ENCODE measurements at places on chromosomes 3 and 15.

DNA sequence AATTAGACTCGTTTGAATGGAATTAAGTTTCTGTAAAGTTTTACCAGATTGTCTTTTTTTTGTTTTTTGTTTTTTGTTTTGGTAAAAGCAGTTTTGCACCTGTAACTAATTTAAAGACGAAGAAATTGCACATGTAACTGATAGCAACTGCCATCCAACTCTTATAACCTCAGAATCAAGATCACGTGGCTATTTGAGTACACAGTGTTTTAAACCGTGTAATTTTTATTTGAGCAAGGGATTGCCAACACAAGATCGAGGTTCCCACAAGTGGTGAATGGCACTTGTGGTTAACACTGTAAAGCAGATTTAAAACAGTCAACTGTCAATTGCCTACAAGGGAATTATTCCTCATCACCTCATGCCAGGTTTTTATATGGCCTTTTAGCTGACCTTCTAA lies 67.3 kb downstream of the PPARG start:
- peaks cover 78% of the 10 kb centered on the region for H3K4me1 ChIP-seq
- no peak overlapping the region for H3K4me3 ChIP-seq
- H3K27me3 ChIP-seq = no peaks in the 10 kb centered on the region
- H3K36me3 ChIP-seq = peaks cover 3% of the 10 kb centered on the region
- H3K27ac ChIP-seq = peak overlapping the region; percentile 97

DNA sequence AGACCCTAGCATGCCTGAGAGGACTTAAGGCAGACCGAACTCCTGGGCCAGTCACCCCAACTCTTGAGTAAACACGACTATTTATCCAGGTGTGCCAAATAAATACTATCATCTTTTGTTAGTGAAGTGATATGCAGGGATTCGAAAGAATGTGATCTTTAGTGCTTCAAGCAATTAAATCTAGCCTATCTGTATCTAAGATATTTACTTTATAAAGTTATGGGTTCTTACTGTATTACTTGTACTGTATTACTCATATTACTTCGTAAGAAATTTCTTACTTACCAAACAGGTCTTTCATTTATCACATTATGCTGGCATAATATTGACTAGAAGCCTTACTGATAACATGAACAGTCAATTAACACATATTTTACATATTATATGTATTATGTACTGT lies 211.6 kb upstream of the NECTIN3 start:
- H3K4me3 ChIP-seq = no peak overlapping the region
- H3K27me3 ChIP-seq = no peaks in the 10 kb centered on the region
- no peaks in the 10 kb centered on the region for H3K36me3 ChIP-seq

DNA sequence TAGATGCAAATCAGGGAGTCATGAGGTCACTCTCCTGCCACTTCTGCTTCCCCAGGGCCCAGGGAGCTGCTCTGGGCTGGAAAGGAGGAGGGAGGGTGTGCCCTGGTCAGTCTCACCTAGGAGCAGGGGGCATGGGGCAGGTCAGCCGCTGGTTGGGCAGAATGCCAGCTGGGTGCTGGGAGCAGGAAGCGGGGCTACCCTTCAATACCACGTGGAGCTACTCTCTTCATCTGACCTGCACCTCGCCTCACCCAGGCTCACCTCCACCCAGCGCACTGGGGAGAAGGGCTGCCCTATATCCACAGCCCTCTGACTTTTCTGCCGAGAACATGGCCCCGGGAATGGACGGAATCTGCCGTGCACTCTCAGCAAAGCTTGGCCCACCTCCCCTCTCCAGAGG lies 15.1 kb downstream of the NTRK3 start:
- no peak overlapping the region for H3K4me3 ChIP-seq
- DNase-seq = no peak
- H3K4me1 ChIP-seq = peaks cover 2% of the 10 kb centered on the region
- no peak overlapping the region for H3K27ac ChIP-seq
- no peaks in the 10 kb centered on the region for H3K27me3 ChIP-seq

GRCh38 chr3:14523792-14524191 lies 16.4 kb downstream of the GRIP2 start:
- no peak overlapping the region for H3K4me3 ChIP-seq
- no peak for DNase-seq
- H3K27ac ChIP-seq = no peak overlapping the region
- H3K4me1 ChIP-seq = no peaks in the 10 kb centered on the region
- H3K27me3 ChIP-seq = peaks cover 7% of the 10 kb centered on the region

DNA sequence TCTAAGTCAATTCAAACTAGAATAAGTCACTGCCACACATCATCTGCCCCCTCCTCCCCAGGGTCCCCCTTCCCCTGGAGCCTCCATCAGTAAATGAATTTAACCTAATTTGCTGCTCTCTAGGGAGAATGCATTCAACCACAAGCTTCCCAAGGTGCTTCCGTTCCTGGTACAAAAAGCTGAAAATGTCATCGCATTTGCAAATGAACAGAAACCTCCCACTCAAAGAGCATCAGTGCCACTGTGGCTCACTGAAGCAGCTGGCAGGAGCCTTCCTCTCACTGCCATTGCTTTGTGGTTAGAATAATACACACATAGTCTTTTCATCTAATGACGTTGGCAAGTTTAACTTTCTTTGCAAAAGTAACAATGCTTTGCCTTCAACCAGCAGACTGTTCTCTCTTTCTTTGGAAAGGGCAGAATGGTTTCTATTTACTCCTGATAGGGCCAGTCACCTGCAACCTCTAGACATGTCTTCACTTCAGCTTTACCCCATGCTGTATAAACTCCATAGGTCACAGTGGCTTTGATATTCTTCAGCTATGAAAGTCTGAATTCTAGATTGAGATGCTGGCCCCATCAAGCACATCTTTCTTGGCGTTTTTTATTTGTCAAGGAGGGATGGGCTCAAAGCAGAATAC lies 238.1 kb downstream of the CPNE4 start:
- peaks cover 21% of the 10 kb centered on the region for H3K4me1 ChIP-seq
- DNase-seq = peak; percentile 72
- H3K4me3 ChIP-seq = no peak overlapping the region
- H3K36me3 ChIP-seq = no peaks in the 10 kb centered on the region
- H3K27me3 ChIP-seq = no peaks in the 10 kb centered on the region
- no peak overlapping the region for H3K27ac ChIP-seq

GRCh38 chr3:103381296-103382079 lies 946.7 kb downstream of the ZPLD1 start:
- no peak for DNase-seq
- no peaks in the 10 kb centered on the region for H3K27me3 ChIP-seq
- H3K4me3 ChIP-seq = no peak overlapping the region
- H3K4me1 ChIP-seq = no peaks in the 10 kb centered on the region
- no peaks in the 10 kb centered on the region for H3K36me3 ChIP-seq

GRCh38 chr15:38883987-38884386 lies 319.4 kb upstream of the RASGRP1 start:
- H3K27me3 ChIP-seq = no peaks in the 10 kb centered on the region
- H3K4me3 ChIP-seq = no peak overlapping the region
- peaks cover 3% of the 10 kb centered on the region for H3K4me1 ChIP-seq
- H3K36me3 ChIP-seq = no peaks in the 10 kb centered on the region
- H3K27ac ChIP-seq = no peak overlapping the region

GRCh38 chr3:79985816-79986215 lies 218.0 kb upstream of the ROBO1 start:
- no peak for DNase-seq
- no peak overlapping the region for H3K27ac ChIP-seq
- H3K27me3 ChIP-seq = no peaks in the 10 kb centered on the region
- no peak overlapping the region for H3K4me3 ChIP-seq

DNA sequence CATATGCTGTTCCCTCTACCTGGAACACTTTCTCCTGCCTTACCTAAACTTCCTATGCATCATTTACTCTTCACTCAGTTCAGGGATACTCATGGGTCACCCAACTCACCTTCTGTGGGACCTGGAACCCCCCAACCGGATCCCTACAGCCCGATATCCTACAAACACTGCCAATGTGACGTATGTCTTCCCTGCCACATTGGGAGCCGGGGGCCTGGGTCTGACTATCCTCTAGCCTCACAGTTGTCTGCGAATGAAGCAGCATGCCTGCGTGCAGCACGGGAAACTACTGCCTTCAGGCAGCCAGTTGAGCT lies 405 bp downstream of the NPRL2 start:
- H3K36me3 ChIP-seq = peaks cover 53% of the 10 kb centered on the region
- peak overlapping the region; percentile 93 for H3K27ac ChIP-seq
- peaks cover 37% of the 10 kb centered on the region for H3K4me1 ChIP-seq

DNA sequence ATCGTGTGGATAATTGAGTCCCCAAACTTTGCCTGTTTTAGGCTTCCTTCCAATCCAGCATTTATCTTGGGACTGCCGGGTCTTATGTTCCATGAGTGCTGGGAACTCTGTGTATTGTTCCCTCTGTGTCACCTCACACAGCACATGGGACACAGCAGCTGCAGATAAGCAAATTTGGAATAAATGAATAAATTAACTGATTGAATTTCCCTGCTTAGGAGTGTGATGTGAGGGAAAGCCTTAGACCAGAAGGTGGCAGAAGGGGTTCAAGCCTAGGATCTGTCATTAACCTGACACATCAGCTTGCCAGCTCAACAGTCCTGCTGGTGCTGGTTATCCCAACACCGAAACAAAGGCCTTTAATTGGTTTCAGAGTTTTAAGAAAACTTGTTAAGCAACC lies 114.3 kb downstream of the OXSM start:
- DNase-seq = no peak
- H3K4me1 ChIP-seq = no peaks in the 10 kb centered on the region
- no peaks in the 10 kb centered on the region for H3K36me3 ChIP-seq
- no peaks in the 10 kb centered on the region for H3K27me3 ChIP-seq
- no peak overlapping the region for H3K4me3 ChIP-seq
- no peak overlapping the region for H3K27ac ChIP-seq

DNA sequence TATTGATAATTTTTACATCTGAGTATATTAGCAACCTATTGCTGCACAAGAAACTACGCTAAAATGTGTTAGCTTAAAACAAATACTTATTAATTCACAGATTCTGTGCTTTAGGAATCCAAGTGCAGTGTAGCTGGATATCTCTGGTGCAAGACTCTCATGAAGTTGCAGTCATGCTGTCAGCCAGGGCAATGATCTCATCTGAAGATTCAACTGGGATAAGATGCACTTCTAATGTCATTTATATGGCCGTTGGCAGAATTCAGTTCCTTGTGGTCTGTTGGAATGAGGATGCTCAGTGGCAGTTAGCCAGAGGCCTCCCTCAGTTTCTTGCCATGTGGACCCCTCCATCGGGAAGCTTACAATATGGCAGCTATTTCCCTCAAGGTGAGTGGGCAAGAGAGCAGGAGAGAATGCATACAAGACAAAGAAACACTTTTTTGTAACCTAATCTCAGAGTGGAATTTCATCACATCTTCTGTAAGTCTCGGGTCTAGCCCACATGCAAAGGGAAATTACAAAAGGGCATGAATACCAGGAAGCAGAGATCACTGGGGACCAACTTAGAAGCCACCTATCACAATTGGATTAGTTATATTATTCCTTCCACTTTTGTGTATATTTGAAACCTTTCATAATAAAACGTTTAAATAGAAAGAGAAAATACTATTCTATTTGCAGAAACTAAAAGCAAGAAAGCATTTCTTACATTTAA lies 61.6 kb downstream of the DPH6 start:
- H3K4me1 ChIP-seq = no peaks in the 10 kb centered on the region
- no peak for DNase-seq
- H3K4me3 ChIP-seq = no peak overlapping the region
